ENCODE measurements at places on chromosomes 7 and 10.
A peak's percentile ranks its signal among the peaks of the same experiment; 100 is the strongest.

- no peak for DNase-seq
These were observed 56.7 kb upstream of the EBF3 start for GRCh38 chr10:130020651-130021382.

GRCh38 chr10:8923096-8923495, 868.6 kb downstream of the GATA3 start:
- no peak for DNase-seq

DNA sequence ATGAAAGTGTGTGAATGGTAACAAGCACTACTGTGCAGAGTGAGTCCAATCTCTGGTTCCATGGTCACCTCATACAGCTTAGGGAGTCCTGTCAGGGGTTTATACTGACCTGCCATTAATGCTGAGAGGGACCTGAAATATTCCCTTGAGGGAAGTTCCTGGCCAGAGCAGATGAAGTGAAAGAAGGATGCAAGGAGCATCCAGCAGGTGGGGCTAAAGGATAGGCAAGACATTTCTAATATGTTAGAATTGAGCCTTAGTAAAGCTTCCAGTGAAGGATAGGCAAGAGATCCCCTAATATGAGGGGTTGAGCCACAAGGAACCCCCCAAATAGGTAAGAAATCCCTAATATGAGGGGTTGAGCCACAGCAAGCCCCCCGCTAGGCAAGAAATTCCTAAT, 25.5 kb upstream of the FAM221A start:
- no peak for DNase-seq

DNA sequence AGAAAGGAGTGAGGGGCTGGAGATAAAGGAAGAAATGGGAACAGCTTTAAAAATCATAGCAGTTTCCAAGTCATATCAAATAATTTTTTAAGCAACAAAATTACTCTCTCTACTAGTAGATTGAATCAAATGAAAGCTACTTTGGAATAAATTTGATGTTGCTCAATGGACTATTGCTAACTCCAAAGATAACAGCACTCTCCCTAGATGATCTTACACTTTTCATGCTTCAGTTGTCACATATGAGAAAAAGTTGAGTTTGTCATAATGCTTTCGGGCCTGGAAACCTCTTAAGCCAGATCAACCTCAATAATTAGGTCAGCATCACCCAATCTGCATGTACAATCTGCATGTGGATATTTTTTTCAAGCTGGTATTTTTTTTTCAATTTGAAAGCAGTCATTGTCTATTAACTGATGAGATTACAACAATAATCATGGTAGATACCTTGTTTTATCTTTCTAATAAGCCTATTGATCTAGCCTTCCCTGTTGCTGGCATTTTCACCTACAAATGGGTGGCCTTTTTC, 31.3 kb downstream of the LIPJ start:
- no peak for DNase-seq

DNA sequence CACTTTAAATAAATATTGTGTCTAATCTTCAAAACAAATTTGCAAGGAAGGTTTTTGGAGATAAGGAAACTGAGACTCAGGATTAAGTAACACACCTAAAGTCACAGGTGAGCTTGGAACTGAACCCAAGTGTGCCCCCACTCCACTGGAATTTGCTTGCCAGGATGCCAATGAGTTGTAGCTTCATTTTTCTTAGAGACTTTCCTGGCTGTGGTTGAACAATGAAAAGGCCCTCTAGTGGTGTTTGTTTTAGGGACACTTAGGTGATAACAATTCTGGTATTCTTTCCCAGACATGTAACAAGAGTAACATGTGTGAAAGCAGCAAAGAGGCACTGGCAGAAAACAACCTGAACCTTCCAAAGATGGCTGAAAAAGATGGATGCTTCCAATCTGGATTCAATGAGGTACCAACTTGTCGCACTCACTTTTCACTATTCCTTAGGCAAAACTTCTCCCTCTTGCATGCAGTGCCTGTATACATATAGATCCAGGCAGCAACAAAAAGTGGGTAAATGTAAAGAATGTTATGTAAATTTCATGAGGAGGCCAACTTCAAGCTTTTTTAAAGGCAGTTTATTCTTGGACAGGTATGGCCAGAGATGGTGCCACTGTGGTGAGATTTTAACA, 1.5 kb downstream of the IL6 start:
- DNase-seq: peak; percentile 31

- DNase-seq: no peak
These were observed 1.1 kb downstream of the ZYX start for GRCh38 chr7:143382126-143382790.

- no peak for DNase-seq
These were observed 34.5 kb downstream of the COL1A2 start for GRCh38 chr7:94429153-94429552.

- DNase-seq: peak; percentile 52
These were observed 66.1 kb downstream of the KCNMA1 start for GRCh38 chr10:77571490-77571889.

DNA sequence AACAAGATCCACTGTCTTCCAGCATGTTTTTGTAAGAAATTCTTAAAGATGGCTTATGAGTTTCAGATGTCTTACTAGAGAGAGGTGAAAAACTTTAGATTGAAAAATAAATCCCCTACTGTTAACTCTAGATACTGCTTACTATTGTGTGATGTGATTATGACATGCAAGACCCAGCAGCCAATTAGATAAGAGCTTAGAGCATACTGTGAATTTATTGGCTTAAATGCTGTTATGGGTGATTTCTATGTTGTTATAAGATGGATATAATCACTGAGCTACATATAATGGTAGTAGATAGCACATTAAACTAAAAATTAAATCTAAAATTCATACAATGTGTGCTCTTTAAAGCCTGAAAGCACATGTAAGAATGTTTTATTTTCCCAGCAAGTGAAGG, at the start of gene RNF133:
Gene RNF133, minus strand, starts transcription at position 101 of the 400 bp plus-strand sequence. CDS start 199 bp downstream, outside the sequence.
- no peak for DNase-seq

DNA sequence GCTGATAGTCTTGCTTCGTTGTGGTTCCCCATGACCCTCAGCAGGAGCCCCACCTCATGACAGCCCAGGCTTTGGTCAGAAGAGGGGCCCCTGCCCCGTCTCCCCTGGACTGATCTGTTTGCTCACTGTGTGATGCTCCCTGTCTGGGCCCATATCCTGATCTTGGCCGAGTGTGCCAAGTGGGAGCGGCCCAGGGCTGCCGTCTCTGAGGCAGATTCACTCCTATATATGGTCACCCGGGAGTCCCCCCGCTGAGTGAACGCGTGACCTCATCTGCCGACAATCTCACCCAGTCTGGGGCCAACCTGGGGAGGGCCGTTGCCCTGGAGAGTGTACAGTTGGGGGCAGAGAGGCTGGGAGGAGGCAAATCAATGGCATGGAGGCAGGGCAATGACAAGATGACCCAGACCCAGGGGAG, 34.5 kb downstream of the PPIF start:
- DNase-seq: no peak

DNA sequence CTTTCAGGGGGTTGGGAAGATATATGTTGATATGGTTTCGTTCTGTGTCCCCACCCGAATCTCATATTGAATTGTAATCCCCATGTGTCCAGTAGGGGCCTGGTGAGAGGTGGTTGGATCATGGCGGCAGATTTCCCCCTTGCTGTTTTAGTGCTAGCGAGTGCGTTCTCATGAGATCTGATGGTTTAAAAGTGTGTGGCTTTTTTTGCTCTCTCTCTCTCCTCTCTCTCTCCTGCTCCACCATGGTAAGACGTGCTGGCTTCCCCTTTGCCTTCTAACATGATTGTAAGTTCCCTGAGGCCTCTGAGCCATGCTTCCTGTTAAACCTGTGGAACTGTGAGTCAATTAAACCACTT, 68.4 kb upstream of the PDZD8 start:
- DNase-seq: no peak

DNA sequence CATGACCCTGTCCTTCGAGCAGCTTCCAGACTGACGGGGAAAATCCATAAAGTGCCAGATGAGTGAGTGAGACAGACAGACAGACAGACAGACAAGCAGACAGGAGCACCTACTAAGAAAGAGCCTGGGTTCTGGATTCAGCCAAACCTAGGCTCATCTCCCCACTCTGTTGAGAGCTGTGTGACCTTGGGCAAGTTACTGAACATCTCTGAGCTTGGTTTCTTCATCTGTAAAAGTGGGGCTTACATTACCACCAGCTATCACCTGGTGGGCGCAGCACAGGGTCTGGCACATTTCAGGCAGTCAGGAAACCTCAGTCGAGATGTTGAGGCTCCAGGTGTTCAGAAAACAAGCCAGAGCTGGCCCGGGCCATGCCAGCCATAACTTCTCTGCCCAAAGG, 37.6 kb downstream of the C10orf105 start:
- no peak for DNase-seq

DNA sequence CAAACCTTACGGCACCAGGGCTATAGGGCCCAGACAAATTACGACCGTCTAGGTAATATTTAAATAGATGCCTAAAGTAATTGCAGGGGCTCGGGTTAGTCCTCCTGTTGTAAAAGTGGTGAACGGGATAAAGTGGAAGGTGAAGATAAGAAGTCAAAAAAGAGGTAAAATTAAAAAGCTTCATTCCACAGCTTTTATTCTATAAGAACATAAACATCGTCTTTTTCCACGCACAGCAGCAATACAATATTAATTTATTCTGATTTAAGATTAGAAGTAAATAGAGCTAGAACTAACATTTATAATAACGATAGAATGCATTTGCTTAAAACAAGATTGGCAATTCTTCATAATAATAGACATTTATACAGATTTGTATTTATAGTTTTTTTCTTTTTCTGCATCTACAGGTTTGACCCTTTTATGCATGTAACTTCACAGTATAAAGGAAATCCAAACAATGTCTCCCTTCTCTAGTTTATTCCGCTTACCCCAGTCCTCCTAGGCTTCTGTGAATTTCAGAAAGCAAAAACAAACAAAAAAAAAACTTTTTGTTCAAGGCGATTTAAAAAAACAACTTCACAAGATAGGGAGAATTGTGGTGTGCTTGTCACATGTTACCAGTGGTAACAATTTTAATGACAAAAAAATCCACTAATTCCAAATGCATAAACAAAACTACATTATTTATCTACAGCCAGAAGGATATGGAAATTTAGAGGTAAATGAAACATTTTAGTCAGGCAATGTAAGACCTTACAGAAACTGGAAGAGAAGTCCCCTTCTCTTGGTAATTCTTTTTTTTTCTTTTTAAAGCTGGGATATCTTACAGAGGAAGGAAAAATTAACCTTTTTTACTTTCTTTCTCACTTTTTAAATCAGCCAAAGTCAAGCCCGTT, 3.4 kb downstream of the HOXA10 start:
- DNase-seq: no peak

GRCh38 chr7:151372612-151373265, 31.1 kb downstream of the NUB1 start:
- DNase-seq: no peak

GRCh38 chr7:122511268-122511667, 187.6 kb downstream of the RNF133 start:
- DNase-seq: no peak

DNA sequence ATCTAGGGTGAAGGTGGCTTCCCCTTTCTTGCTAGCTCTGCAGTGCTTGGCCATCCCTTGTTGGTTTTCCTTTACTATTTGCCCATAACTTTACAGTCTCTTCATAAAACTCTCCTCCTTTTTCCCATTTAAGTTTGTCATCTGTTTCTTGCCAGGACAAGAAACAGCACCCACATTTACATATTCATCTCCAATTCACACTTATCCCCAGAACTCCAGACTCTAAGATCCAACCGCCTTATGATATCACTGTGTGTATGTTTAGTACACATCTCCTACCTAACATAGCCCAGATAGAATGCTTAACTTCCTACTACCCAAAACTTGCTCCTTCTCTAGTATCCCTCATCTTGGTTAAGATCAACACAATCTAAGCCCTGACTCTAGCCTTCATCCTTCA, 622.2 kb downstream of the KCNMA1 start:
- DNase-seq: no peak

- DNase-seq: no peak
These were observed 160.5 kb upstream of the FERD3L start for GRCh38 chr7:19305698-19306097.

GRCh38 chr10:78715435-78715834, 353.3 kb upstream of the ZMIZ1 start:
- DNase-seq: no peak

- DNase-seq: no peak
These were observed 119.9 kb downstream of the FANK1 start for GRCh38 chr10:126016156-126016805.

GRCh38 chr10:63072951-63073350, 60.2 kb upstream of the NRBF2 start:
- no peak for DNase-seq

GRCh38 chr7:121038717-121039509, 50.4 kb downstream of the CPED1 start:
- no peak for DNase-seq

DNA sequence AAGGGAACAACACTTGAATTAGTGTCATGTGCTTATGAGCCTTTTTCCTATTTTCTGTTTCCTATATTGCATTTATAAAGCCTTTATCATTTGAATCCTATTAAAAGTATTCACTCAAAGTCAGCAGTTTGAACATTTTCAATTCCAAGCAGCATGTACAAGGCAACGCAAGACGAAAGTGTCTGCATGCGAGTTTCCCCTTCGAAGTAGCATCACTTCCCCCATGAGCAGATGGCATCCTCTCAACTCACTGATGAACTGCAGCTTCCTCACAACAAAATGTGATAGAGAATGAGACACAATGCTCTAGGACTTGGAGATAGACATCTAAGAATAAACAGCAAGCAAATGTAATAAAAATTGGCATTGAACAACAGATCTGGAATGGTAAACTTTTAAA, 270.7 kb downstream of the PRPF18 start:
- DNase-seq: no peak

- no peak for DNase-seq
These were observed 746.5 kb downstream of the LRMDA start for GRCh38 chr10:76177936-76178335.

DNA sequence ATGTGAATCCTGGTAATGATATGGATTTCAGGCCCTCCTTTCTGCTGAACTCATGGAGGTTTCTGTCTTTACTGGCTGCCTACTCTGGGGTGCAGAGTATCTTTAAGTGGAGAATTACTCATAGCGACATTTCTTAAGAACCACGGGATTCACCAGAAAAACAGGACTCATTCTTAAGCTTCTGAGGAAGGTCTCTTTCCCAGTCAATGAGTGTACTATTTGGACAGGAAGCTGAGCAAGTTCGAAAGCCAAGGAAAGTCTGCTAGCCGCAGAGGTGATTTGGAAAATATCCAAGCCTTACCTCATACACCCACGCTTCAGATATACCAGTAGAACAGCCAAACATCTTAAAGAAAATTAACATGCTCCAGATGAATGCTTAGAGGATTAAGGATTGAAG, 377.6 kb upstream of the MYO3A start:
- no peak for DNase-seq

DNA sequence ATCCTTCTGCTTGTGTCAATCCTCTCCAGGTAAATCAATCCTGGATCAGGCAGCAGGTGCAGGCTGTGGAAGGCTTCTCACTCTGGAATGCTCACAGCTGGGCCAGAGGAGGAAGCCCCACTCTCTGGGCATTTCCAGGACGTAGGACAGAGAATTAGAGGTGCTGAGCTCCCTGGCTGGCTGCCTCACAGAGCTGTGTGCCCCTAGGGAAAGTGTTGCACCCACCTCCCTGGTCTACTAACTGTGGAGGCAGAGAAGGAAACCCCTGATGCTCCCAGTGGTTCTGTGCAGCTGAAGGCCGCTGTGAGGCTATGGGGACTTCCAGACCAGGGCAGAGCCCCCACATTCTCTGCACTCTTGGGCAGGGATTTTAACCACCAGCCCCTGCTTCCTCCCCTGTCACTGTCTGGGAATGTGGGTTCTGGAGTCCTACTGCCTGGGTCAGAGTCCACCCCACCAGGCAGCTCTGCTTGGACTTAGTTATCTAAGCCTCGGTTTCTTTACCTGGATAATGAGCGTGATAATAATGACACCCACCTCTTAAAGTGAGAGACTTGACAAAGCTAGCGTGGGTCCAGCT, 73.5 kb upstream of the EEPD1 start:
- DNase-seq: no peak
